Stimulated activated CD4-positive, alpha-beta T cell treated with anti-CD3 and anti-CD28 coated beads, Interleukin-15, amount 100 ng/mL, for 1 hour (primary cell): ENCODE measurements at places on chromosomes 5 and 9.

- no peak for DNase-seq
Observed at GRCh38 chr5:143106174-143106573, 297.3 kb downstream of the NR3C1 start.

GRCh38 chr5:115494570-115495289, 49.8 kb downstream of the FEM1C start:
- no peak for DNase-seq

GRCh38 chr9:125984461-125984860, 237.3 kb downstream of the PBX3 start:
- no peak for DNase-seq

- DNase-seq = no peak
Observed at GRCh38 chr5:92942762-92943161, 638.3 kb downstream of the NR2F1-AS1 start.

GRCh38 chr9:123996731-123997421, 14.7 kb upstream of the LHX2 start:
- no peak for DNase-seq
